DMS153 (cell line): ENCODE measurements at places on chromosomes 3 and 15.

DNA sequence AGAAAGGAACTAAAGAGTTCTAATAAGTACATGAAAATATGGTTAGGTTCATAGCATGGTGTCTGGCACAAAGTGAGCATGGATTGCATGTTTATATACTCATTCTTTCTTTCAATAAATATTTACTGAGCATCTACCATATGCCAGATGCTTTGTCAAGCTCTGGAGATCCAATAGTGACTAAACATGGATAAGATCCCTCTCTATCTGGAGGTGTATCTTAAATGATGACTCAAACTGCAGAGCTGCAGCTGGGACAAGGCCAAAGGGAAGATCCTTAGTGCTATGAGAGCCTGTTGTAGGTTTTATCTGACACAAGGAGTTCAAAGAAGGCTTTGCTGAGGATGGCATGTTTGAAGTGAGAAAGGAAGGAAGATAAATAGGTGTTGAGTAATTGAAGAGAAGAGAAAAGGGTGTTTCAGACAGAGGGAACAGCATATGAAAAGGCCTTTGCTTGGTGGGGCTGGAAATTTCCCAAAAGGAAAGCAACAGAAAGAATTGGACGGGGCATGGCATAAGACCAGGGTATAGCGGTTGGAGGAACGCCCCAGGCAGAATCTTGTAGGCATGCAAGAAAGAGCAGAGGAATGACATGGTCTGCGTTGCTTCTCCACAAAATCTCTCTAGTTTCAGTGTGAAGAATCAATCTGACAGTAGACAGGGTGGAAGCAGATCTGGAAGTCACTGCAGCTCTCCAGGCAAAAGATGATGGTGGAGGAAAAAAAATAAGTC lies 239.9 kb upstream of the LRTM1 start:
- DNase-seq: no peak

- DNase-seq: no peak
Measured at GRCh38 chr3:52434491-52435115, 10.3 kb downstream of the SEMA3G start.

GRCh38 chr3:72177075-72178050 lies 392.4 kb upstream of the PROK2 start:
- no peak for DNase-seq

- no peak for DNase-seq
Measured at GRCh38 chr3:159807137-159808040, 181.2 kb upstream of the IL12A start.

- DNase-seq: no peak
Measured at GRCh38 chr3:16372362-16373292, 107.6 kb downstream of the OXNAD1 start.

DNA sequence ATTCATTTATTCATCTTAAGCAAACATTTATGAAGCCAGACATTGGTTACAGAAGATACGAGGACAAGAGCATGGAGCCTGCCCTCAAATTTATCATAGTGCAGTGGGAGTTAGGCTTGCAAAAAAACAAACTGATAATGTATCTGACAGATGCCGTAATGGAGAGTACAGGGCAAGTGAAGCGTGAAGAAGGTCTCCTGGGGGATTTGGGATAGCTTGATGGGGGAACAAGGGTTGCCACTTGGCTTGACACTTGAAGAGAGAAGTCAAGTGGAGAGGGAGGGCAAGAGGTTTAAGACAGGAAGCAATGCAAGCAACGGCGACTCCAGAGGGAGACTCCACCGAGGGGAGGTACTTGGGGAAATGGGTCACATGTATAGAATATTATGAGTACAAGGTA lies 129.3 kb downstream of the SSR3 start:
- DNase-seq: no peak

DNA sequence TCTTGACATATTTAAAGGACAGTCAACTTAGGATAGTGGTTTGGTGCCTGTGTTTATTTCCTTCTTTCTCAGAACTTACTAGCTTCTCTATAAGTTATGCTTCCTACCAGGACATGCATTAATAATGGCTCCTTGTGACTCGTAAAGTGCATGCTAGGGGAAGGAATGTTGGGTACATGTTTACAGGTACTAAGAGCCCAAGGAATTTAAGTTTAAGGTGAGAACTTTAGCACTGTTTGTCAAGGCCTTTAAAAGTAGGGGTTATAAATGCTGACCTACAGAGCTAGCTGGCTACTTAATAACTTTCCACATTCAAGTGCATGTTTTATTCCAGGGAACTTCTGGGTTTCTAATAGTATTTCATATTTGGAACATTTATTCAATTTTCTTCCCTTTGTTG lies at the start of gene TMEM207:
Gene TMEM207, minus strand, starts transcription at position 101 of the 400 bp plus-strand sequence. Its CDS starts 92 bp downstream, at position 9.
- DNase-seq: no peak

GRCh38 chr3:16864610-16865313 lies 20.0 kb upstream of the PLCL2 start:
- DNase-seq: no peak

- DNase-seq: no peak
Measured at GRCh38 chr3:186193534-186194450, 84.9 kb upstream of the ETV5 start.

DNA sequence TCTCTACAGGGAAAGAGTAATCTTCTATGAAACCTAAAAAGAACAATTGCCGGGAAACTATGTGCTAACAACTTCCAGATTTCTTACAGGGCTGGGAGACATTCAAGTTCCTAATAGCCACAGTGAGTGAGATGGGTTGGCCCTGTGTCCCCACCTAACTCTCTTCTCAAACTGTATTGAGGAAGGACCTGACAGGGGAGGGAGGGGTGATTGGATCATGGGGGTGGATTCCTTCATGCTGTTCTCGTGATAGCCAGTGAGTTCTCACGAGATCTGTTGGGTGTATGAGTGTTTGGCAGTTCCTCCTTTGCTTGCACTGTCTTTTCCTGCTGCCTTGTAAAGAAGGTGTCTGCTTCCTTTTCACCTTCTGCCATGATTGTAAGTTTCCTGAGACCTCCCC lies 958.7 kb downstream of the AGBL1 start:
- DNase-seq: no peak

DNA sequence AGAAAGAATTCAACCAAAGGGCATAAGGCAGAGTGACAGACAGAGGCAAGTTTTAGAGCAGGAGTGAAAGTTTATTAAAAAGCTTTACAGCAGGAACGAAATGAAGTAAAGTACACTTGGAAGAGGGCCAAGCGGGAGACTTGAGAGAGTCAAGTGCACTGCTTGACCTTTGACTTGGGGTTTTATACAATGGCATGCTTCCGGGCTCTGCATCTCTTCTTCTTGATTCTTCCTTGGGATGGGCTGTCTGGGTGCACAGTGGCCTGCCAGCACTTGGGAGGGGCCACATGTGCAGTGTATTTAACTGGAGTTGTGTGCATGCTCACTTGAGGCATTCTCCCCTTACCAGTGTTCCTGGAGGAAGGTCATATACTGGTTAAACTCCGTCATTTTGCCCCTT lies 30.4 kb upstream of the KLHL25 start:
- no peak for DNase-seq

GRCh38 chr15:60417112-60417511 lies 19.3 kb upstream of the ANXA2 start:
- no peak for DNase-seq

DNA sequence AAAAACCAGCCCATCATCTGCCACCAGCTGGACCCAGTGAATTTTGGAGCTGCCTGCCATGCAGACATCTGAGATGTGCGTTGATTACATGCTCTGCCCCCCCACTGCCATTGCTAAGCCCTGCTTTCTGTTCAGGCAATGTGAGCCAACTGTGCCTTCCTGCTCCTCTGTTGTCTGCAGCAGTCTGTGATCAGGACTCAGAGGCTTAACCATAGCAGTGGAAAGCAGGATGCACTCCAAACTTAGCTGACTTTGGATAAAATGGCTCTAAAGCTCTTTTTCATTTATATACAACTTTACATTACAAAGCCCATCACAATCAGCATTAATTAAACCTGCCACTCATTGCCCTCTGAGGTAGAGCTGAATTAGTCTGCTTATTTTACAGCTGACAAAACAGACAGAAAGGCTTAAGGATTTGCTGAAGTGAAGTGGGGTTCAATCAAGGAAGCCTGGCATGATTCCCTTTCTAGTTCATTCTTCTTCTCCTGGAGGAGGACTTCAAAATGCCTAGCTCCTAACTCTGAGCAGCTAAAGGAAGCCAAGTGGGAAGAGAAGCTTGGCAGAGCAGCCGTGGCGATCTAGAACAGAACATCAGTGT lies 15.7 kb upstream of the RPS27L start:
- no peak for DNase-seq

DNA sequence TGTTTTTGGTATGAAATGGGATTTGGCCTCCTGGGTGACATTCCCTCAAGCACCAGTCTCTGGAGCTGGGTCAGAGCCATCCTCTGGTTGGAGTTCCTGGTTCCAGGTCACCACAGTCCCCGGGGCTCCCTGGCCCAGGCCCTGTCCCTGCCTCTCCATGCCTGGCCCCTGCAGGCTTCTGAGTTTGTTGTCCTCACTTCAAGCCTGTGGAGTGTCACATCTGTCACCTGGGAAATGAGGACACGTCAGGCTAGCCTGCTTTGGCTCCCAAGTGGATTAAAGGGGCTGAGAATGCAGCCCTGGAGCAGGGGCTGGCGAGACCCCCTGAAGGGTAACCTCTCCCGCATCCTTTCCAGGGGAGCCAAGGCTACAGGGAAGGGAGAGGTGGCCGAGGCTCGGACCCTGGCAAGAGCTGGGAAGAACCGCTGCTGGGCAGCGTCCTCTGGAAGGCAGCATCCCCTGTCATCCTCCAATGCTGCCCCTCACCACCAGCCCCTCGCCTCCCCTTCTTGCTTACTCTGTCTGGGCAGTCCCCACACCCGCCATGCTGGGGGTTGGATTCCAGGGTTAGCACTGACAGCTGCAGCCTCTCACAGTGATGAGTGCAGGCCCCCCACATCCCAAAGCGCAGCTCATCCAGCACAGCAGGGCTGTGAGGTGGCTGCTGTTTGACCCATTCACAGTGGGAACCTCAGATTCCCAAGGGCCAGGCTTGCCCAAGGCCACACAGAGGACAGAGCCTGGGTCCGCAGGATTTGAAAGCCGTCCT lies 75.5 kb upstream of the IQSEC1 start:
- DNase-seq: no peak

- no peak for DNase-seq
Measured at GRCh38 chr3:186185194-186185787, 76.4 kb upstream of the ETV5 start.

DNA sequence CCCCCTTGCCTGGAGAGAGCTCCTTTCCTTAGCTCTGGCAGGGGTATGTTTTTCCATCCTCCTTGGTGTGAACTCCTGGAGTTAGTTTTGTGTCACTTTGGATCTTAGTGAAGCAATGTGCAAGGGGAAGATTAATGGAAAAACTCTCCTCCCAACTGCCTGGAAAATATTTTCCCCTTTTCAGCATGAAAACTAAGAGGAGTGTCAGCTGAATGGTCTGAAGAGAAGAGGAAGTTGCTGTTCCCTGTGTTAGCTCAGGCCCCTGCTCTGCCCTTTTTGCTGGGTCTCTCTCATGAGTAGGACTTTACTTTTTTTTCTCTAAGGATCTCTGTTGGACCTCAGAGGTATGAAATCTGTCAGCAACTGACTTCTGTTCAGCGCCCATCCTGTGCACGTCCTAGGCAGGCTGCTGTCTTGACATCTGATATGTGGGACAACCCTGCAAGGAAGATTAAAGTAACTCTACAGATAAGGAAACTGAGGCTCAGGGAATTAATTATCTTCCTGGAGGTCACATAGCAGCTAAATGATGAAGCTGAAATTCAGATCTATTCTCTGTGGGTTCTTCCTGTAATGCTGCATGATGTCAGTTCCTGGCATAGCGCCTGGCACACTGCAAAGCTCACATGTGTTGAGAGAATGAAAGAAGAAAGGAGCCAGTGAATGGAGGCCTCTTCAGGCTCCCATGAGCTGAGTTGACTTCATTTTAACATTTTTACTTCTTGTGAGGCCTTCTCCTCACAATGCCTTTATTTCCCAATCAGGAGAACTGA lies 109.7 kb upstream of the GALNT15 start:
- no peak for DNase-seq

- DNase-seq: no peak
Measured at GRCh38 chr15:22967084-22967770, 12.9 kb downstream of the CYFIP1 start.
